HT-29 (cell line): ENCODE measurements at places on chromosomes 16 and 17. TPM values are rescaled to one million over a fixed set of nuclear protein-coding genes. Genes with fewer than 3 reads are reported as not detected.

GRCh38 chr17:66508896-66509844 is 206.8 kb downstream of the PRKCA start:
- peak; percentile 97 for DNase-seq

- DNase-seq: no peak
These were observed 22.6 kb downstream of the ACSM1 start for GRCh38 chr16:20674684-20675487.

GRCh38 chr16:26806657-26807056 is 260.1 kb upstream of the C16orf82 start:
- DNase-seq: no peak

GRCh38 chr17:51908841-51909537 is 249.5 kb downstream of the CA10 start:
- no peak for DNase-seq

DNA sequence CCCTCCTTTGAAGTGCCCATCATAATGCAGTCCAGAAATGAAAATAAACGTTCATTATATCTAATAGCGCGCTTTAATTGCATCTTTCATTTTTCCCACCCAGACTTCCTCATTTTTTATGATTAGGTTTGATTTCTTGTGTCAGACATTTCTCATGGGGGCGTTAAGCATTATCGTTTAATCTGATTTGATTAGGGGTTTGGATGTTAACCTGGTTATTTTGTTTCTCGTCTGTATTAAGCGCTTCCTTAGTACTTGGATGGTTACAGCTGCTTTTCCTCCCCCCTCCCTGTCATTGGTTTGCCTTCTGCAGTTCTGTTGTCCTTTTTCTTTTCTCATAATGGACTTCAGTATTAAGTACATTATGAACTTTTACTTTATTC is 540 bp downstream of the MFSD11 start:
- peak; percentile 14 for DNase-seq

Gene CYGB
- total RNA-seq: not detected in 2 replicates
